ENCODE measurements at places on chromosomes 2 and 18.
A peak's percentile ranks its signal among the peaks of the same experiment; 100 is the strongest.

- DNase-seq, result no peak
These were observed 2.0 kb downstream of the DNAJC27 start for GRCh38 chr2:24969784-24970183.

GRCh38 chr2:122486705-122487415, 731.4 kb downstream of the TSN start:
- DNase-seq, result no peak

DNA sequence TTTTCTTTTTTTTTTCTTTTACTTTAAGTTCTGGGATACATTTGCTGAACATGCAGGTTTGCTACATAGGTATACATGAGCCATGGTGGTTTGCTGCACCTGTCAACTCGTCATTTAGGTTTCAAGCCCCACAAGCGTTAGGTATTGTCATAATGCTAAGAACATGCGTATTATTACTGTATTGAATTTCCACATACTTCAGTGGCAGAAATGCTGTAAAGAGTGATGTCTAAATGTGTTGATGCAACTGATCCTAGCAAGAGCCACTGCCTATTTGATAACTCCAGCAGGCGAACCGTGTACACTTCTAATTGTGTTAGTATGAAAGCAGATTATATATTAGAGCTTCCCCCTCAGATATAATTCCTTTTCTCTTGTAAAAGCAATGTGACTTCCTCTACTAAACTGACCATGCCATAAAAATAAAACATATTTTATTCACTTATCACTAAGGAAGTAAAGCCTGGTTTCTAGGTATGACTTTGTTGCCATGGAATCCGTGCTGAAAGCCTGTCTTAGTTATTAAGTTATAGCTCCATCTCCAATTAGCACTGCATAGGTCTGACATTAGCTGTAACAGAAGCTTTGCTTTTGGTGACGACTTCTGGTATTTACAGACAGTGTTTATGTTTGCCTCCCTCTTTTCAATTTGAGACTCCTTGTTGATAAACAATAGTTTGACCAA, 280.0 kb downstream of the GALR1 start:
- DNase-seq, result no peak

DNA sequence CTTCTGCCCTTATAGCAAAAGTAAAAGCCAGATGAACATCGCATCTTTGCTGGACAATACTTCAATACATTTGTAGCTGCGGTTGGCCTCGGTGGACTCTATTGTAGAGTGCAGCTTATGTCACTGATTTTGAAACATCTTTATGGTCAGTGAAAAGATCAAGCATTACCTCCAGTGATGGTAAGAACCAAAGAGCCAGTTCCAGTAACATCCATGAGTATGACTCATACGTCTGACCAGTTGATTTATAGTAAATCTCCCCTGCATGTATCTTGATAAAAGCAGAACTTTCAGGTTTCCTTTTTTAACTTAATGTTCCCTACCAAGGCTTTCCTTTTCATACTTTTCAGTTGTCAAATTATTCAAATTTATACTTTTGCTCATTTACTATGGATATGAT, 119.2 kb upstream of the HNRNPA3 start:
- DNase-seq, result no peak

DNA sequence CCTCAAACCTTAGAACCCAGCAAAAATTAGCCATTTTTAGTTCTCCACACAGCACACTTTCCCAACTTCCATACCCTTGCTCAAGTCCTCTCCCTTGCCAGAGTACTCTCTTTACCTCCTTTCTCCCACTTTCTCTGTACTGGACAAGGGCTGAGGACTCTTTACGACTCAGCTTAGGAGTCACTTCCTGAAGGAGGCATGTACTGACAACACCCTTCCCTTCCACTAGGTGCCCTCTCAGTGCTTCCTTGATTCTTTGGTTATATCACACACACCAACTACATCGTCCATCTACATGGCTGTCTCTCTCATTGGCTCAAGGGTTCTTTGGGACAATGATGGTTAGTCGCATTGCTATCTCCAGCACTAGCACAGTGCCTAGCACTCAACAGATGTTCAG, 5.2 kb upstream of the C18orf63 start:
- DNase-seq, result no peak

GRCh38 chr2:212021947-212022346, 516.7 kb downstream of the ERBB4 start:
- DNase-seq, result no peak

DNA sequence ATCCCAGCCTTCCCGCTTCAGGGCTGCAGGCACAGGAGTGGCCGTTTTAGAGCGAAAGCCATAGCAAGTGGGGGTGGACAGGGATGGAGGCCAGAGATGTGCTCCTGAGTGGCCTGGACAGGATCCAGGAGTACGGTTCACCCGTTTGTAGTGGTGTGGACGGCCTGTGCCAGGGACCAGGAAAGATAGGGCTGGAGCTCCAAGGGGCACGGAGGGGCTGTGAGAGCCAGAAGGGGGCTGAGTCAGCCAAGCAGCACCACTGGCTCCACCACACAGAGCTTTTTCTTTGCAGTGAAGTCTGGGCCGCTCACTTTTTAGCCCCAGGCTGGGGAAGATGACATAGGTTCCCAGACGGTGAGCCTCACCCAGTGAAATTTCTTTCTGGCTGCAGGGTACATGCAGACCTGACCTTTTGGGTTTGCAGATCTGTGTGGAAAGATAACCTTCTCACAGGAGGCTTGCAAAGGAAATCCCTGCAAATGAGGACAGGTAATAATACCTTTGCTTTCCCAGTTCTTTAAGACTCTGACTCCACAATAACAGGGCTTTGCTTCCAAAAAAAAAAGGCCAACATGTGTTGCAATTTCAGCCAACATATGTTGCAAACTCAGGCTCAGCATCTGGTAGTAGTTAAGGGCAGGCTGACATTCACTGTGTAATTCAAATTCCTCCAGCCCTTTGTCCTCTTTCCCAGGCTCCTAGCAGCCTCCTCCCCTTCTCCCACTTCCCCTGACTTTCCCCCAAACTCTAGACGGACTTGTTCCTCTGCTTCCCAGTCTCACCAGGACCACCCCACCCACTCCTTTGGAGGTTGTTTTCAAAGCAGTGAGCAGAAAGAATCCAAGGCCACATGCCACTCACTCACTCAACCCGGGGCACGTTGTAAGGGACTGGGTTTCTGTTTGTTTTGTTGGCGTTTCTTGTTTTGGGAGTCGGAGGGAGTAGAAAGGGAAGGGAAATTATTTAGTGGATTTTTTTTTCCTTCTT, 20.3 kb upstream of the LAPTM4A start:
- DNase-seq, result peak; percentile 85

GRCh38 chr2:223365158-223365679, 236.9 kb downstream of the SCG2 start:
- no peak for DNase-seq

GRCh38 chr18:10560452-10561045, 34.7 kb downstream of the NAPG start:
- peak; percentile 86 for DNase-seq

DNA sequence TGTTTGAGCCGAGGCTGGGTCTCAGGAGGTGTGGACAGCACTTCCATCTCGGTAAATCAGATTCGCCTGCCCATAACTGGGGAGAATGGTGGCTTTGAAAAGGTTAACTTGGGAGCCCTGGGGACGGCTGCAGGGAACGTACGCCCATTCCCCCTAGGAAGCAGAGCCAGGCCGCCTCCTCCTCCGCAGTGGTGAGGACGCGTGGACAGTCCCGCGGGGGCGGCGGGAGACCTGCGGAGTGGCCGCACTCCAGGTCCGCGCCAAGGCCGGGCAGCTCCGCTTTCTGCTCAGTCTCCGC, 845 bp upstream of the MYCN start:
- peak; percentile 75 for DNase-seq

GRCh38 chr2:20617892-20618467, 32.9 kb downstream of the HS1BP3 start:
- peak; percentile 100 for DNase-seq

DNA sequence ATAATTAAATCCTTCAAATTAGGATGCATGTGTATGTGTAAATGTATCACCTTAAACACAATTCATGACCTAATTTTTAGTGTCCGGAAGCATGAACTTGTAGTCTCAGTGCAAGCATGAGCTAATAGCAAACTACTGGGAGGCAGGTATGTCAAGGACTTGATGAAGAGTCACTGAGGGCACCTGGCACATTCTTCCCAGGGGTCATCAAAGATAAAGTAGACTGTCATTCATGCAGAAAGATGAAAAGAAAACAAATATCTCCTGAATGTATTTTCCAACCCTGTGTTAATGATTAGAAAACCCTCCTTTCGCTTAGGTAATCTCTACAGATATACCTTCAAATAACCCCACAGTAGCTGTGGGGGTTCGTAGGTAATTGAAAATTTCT, 234.9 kb downstream of the SOCS6 start:
- DNase-seq, result no peak

DNA sequence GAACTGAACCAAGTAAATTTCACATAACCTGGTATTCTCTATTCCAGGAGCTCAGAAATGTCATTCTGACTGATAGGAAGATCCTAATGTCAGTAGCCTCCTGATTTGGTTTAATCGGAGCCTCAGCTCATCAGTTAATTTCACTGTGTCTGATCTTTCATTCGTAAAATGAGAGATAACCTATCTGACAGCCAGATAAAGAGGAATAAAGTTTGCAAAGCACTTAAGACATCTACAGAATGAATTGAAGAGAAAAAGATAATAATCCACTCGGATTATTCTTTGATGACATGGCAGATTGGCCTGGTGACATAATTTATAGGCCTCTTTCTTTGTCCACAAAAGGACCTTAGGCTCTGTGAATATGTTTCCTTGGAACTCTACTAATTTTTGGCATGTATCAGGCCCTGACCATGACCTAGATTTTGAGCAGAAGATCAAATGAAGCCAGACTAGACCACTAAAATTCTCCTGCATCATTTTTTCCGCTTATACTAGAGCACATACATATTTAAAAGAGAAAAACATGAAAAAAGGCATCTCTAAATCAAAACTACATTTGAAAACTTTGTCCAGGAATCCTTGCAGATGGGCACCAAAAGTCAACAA, 312.4 kb downstream of the MTX2 start:
- no peak for DNase-seq

- DNase-seq, result no peak
These were observed 556.2 kb downstream of the THSD7B start for GRCh38 chr2:137321566-137321965.

- no peak for DNase-seq
These were observed 79.6 kb upstream of the REV1 start for GRCh38 chr2:99569386-99569785.

DNA sequence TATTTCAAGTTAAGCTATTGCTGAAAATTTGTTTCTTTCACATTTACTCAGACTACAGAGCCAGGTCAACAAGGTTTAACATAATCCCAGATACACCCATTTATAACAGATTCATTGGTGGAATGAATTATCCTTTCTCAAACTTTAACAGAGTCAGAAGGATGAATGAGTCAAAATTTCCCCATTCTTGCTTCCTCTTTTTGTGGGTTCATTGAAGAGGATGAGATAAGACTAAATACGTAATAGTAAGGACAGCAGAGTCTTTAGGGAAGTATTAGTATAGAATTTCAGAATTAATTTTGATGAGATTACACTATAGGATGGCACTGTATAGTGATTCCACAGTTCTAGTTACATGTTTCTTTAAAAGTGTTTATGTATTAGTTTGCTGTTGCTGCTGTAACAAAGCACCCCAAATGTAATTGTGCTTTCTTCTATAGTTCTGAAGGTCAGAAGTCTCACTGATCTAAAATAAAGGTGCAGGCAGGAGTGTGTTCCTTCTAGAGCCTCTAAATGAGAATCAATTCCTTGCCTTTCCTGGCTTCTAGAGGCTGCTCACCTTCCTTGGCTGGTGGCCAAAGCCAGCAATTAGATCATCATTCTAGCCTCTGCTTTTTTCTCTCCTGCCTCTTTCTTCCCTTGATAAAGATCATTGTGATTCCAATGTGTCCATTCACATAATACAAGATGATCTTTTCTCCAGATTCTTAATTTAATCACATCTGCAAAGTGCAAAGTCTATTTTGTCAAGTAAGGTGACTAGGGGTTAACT, 309.3 kb upstream of the PIK3C3 start:
- DNase-seq, result no peak

GRCh38 chr2:46720592-46721185, 194.9 kb downstream of the MCFD2 start:
- DNase-seq, result no peak

DNA sequence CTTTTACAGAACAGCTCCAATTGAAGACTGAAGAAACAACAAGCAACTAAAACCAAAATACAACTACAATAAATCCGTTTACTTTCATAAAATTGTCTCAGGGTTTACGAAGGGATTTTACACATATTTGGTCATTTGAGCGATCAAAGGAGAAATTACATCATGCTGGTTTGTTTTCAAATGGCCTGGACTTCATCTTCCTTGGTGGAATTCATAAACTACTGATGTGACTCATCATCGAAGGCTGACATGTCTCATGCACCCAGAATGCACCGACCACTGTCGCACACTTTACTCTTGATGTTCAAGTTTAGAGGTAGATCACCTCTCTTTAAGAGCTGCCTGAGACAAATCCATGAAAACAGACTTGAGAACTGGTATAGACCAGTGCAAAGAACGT, 25.6 kb upstream of the PMAIP1 start:
- no peak for DNase-seq

- DNase-seq, result no peak
These were observed 250.3 kb upstream of the EPHA4 start for GRCh38 chr2:221822416-221822815.

DNA sequence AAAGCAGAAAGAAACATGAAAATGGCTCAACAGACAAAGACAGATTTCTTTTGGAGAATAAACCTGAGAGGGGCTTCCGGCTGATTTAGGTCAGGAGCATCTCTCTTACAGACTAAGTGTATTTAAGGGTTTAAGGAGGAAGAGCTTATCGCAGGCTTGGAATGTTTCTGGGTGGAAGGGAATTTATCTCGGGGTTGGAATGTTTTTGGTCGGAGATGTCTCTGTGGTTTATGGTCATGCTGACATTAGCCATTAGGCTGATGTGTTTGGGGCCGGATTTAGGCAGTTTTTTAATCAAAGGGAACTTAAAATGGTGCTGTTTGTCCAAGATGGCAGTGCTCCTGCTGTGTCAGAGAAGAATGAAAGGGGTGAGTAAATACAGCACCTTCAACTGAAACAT, 14.4 kb upstream of the PSMA8 start:
- DNase-seq, result no peak

GRCh38 chr2:25251422-25252273, 83.3 kb upstream of the POMC start:
- DNase-seq, result peak; percentile 79

- no peak for DNase-seq
These were observed 51.3 kb upstream of the NR4A2 start for GRCh38 chr2:156383798-156384197.

DNA sequence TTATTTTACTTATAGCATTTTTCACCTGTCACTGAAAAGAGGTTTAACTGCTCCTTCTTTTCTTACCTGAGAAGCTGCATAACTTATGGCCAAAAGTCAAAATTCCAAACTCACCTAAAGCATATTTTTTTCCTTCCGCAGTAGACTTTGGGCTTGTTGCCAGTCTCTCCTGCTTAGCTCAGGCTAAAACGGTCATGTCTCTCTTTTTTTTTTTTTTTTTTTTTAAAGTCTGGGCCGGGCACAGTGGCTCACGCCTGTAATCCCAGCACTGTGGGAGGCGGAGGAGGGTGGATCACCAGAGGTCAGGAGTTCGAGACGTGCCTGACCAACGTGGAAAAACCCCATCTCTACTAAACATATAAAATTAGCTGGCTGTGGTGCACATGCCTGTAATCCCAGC, 113.5 kb downstream of the RTN4 start:
- DNase-seq, result no peak

- no peak for DNase-seq
These were observed 16.6 kb downstream of the NIF3L1 start for GRCh38 chr2:200905618-200906296.

Data from sigmoid colon (tissue), 7 donors.